NCI-H446 (cell line): ENCODE measurements at places on chromosomes 7 and 10.
A peak's percentile ranks its signal among the peaks of the same experiment; 100 is the strongest.

DNA sequence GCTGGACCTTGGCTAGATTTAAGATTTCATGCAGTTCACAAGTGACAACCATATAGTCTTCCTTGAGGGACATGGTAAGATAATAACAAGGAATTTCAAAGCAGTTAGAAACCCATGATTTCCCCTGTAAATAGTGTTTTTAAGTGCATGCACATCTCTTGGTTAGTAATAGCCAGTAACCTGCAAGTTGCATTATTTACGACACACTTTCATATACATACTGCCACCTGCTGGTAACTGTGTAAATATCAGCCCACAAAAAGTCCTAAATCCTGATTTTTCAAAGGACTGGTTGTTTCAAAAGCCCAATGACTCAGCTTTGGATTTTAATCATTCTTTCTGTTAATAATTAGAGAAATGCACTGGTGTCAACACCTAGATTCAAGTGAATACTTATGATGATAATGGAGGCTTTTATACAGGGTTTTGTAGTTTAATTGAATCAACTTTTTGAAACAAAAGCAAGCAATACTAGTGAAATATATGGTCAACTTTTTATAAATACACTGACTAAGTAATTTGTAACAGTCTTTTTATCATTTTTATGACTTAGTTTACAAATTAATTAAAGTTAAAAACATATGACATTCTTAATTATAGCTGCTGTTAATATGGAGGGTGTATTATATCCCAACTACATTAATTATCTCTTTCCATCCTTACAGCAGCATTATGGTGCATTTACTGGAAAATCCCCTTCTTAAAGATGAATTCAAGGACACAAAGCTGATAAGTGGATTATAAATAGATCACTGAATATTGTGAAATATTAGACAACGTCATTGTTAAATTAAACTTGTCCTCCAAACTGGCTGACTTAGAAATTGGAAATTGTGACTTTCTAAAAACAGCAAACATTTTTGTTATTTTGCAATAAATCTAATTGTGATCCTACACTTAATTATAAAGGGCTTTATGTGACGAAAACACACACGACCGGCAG lies 367.7 kb upstream of the SEMA3D start:
- peak; percentile 71 for DNase-seq

DNA sequence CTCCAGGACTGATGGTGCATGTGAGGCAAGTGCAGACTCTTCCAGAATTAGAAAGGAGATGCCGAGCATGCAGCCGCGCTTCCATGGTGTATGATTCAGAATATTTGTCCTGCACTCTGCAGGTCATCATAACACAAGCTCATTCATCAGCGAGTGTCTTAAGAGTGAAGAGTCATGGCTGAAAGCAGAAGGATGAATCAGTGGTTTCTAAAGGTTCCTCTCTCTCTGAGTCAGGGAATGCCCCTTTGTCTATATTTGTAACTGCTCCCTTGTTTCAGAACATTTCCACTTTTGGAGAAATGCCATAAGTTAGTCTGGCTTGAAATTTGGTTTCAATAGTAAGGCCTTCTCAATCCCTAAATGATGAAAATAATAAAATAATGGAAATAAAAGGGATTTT lies 52.3 kb downstream of the HECW1 start:
- DNase-seq: no peak

DNA sequence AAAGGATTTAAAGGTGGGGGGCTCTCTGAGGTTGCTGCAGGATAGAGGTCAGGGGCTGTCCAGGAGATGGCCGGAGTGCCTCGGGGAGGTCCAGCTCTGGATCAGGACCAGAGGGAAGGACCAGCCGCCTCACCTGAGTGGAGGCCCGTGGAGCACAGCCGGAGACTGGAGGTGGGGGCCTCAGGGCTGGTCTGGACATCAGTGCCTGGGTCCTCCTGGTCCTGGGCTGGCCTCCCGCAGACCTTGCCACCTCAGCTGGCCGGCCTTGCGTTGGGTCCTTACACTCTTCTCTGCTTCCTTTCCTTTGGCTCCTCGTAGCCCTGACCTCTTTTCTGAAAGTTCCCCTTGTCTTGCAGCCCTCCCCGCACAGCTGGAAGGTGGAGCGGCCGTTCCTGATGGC lies 2.0 kb downstream of the SUN1 start:
- DNase-seq: no peak

DNA sequence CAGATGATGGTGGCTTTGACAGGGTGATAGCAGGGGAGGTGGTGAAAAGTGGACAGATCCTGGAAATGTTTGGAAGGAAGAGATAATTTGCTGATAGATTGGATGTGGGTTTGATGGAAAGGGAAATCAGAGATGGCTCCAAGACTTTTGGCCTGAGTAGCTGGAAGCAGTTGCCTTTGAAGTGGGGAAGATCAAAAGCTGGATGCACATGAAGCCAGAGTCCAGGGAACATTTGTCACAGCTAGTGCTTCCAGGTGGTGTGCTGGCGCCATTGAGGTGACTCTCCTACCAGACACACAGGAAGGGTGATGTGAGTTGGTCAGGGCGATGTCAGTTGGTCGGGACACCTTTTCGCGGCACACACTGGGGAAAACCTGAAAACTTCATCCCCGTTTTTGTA lies 15.9 kb downstream of the DYNC1I1 start:
- DNase-seq: no peak

- no peak for DNase-seq
Measured at GRCh38 chr7:39606352-39606751, 17.0 kb upstream of the RALA start.

GRCh38 chr7:25349283-25350017 lies 121.2 kb upstream of the NPVF start:
- no peak for DNase-seq

- no peak for DNase-seq
Measured at GRCh38 chr7:47186316-47186715, 395.6 kb downstream of the TNS3 start.

DNA sequence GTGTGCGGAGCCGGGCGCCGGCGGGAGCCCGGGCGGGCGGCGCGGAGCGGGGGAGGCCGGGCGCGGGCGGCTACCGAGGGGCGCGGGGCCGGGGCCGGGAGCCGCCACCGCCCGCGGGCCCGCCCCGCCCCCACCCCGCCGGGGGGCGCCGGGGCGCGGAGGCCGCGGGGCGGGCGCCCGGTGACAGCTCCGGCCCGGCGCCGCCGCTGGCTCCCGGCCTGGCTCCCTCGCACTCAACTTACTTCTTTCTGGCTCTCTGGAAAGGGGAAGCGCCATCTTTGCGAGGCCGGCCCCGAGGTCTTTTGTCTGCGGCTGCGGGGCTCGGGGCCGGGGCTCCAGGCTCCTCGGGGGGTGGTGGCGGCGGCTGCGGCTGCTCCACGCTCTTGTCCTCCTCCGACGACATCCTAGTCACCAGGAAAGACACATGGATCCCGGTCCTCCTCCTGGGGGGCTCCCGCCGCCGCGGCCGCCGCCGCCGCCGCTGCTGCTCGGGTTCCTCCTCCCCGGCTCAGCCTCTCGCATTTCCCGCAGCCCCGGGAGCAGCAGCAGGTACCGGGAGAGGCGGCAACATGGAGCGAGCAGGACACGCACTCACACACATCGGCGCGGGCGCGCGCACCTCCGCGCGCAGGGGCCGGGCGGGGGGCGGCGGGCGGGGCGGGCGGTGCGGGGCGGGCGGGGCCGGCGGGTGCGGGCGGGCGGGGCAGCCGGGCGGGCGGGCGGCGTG lies at the start of gene KMT2C:
Gene KMT2C (minus strand): TSS at position 620 of the 727 bp plus-strand sequence. CDS start 217 bp downstream, at position 403.
- DNase-seq: peak; percentile 59

DNA sequence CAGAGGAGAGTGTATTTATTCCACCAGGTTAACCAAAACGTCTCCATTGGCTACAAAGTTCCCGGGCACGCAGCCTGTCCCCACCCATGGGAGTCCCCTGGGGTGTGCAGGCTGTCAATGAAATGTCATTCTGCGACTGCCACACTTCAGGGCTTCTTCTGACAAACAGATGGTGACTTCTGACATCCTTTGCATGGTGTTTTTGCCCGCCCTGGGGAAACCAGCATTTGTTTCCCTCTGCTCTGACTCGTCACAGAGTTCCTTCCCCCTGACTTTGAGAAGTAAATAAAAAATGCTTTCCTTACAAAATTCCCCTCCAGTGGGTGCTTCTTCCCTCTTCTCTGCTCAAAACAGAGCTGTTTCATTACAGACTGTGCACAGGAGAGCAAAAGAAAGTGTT lies 38.2 kb downstream of the TNS3 start:
- DNase-seq: no peak

DNA sequence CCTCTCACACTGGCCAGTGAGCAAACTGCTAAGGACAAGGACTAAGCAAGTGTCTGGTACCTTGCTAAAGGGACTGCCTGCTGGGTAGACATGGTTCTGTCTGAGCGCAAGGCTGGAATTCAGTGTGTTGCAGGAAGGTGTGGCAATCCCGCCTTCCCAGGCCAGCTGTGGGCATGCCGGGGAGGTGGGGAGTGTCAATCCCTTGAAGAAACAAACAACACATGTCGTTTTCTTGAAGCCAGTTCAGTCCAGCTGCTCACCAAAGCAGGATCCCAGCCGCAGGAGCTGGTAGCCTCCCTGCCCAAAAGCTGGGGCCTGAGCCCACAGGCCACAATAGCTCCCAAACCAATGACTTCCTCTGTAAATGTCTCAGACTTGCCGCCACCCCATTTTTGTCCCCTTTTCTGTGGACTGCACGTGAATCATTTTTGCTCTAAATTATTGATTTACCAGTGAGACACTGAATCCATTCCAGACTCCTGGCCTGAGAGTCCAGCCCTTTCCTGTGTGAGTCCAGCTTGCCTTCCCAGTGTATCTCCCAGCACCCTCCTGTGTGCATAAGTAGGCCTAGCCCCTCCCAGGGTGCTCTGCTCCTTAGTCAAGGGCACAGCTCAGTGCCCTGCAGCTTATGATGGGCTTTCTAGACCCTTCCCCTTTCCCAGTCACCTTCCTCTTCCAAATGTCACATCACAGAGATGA lies 166.8 kb downstream of the RGS10 start:
- DNase-seq: peak; percentile 35
